ENCODE measurements at places on chromosomes 5 and 9.

DNA sequence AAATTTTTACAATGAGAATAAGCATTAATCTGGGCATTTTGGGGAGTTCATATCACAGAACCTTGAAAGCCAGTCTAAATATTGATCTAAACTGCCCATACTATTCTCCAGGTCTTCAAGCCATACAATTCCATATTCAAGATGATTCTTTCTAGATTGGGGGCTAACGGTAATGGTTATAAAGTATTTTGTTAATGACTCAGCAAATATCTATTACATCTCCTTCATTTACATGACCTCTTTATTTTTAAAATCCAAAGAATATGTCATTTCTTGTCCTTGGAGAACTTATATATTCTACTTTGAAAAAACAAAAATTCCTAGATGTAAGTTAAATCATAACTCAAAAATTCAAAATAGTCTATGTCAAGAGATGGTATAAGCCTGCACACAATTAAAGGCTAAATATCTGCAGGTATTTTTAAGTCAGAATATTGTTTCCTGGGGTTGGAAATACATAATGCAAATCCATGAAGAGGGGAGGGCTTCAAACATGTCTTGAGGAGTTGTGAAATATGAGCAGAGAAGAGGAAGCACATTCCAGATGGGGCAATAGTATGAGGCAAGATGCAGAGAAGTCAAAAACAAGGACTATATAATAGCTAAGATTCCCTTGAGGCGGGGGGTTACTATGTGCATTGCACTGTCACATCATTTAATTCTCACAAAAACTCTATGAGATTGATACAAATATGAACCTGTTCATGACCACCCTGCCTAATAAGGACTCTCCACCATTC is 526.4 kb downstream of the NR2F1-AS1 start:
- no peak for DNase-seq

DNA sequence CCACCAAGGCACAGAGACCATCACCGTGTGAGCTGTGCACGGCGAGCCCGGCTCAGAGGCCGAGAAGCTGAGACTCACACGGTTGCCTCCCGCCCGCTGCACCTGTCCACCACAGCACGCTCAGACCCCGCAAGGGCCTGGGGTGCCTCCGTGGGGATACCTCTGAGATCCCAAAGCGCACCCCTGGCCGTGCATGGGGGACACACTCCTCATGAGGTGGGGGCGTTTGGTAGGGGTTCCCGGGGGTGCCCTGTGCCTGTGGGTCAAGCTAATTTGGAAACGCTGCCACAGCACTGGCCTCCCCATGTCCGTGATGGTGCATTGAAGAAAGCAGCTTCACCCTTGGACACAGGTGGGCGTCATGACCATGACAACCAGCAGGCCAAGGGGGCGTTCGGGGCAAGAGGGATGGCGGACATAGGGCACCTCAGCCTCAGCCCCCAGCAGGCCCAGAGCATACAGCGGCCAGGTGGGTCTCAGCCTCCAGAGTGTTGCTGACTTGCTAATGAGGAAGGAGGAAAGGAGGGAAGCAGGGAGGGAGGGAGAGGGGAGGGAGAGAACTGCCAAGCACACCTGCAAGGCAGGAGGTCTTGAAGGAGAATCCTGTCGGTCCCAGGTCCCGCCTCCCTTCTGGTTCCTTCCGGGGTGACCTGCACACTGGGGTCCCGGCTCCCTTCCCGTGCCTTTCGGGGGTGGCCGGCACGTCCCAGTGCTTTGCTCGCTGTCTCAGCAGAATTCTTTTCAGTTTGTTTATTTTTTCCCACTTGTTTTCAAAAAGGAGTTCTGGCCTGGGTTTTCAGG is 34.7 kb downstream of the GLT6D1 start:
- DNase-seq, result no peak

- peak; percentile 11 for DNase-seq
Measured at GRCh38 chr5:108749128-108749861, 1.6 kb downstream of the FER start.

GRCh38 chr5:52580921-52581320 is 206.8 kb upstream of the ITGA1 start:
- no peak for DNase-seq

GRCh38 chr9:112535811-112536210 is 49.2 kb downstream of the KIAA1958 start:
- DNase-seq, result no peak

DNA sequence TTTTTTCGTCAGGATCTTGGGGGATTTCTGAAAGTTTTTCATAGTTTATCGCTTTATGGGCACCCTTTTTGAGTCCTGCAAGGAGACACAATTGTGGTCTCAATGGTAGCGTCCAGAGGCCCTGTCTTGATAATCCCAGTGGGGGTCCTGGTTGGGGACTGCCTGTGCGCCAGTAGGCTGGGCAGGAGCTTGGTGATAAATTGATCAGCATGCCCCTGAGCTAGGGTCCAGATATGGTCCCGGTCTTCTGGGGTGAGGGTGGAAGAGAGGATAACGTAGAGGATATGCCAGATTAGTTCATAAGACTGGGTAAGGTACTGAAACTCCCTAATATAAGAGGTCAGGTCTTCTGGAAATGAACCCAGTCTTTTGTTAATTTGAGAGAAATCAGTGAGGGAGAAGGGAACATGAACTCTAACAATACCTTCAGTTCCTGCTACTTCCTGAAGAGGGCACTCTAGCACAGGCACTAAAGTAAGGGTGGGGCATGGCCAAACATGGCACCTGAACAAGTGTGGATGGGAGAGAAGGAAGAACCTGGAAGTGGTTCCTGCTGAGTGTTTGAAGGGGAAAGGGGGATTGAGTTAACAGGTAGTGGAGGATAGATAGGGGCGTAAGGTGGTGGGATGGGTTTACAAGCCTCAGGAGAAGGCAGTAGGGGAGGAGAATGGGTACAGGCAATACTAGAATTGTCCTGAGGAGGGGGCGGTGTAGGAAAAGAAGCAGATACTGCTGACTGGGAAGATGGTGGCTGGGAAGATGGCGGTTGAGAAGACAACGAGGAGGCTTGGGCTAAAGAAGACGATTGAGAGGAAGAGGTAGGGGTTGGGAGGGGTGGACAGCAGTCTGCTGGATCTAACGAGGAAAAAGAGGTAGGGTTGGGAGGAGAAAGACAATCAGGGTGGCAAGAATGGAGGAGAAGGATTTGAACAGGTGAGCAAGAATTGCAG is 33.8 kb upstream of the ANXA2R start:
- peak; percentile 61 for DNase-seq

DNA sequence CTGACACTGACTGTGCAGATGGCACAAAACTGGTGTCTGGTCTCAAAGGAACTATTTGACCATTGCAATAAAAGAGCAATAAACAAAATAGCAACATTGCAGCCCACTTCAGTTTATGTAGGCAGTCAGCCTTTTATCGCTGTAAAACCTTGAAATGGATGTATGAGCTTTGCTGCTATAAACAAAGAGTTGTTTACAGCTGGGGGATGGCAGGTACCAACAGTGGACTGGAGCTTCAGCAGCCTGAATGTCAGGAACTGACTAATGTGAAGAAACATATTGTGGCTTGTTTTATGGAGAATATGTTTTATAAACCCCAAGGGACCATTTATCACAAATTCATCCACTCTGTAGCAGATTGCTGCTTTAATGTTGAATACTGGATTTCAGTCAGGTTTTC is 78.0 kb downstream of the PTPRD start:
- no peak for DNase-seq

DNA sequence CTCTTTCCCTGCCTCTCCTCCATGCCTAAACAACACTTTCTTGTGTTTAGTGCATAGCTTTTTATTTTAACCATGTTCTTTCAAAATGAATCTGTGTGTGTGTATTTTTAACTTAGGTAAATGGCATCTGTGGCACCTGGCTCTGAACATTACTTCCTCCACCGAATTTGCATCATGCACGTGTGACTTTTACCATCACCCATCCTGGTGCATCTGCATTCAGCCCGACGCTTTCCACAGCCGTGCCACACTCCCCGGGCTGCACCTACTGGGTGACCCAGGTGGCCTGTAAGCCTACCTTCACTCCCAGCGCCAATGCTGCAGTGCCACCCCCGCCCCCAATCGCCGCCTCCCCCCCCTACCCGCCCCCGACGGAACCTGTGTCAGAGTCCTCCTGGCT is 12.7 kb upstream of the FCN1 start:
- DNase-seq, result peak; percentile 93

- DNase-seq, result no peak
Measured at GRCh38 chr5:134227776-134228175, 1.9 kb upstream of the PPP2CA start.

DNA sequence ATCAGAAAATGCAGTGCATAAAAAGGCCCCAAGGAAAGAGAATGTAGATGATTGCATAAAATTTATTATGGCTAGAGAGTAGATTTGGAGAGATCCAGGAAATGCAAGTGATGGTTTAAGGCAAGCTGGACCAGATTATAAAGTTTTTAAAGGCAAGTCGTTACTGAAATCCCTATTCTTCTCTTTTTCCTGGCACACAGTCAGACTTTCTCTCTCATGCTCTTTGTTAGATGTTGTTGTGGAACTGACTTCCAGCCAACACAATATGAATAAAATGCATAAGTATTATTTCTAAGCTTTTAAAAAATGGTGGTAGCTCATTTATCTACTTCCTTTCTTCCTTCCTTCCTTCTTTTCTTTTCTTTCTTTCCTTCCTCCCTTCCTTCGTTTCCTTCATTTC is 1085.4 kb upstream of the CDH6 start:
- no peak for DNase-seq

DNA sequence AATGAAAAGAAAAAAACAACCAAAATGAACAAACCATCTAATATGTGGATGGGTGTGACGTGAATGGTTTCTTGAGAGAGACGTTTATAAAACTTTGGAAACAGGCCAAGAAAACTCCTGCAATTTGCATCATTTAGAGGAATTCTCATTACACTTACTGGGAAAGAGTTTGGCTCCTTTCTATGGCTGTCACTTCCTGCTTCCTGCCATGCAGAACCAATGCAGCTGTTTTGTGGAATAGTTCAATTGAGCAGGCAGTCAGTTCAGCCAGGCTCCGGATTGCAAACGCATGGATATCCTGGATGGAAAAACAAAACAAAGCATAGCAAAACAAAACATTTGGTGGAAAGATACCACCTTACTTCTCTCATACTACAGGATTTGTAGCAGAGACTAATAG is 36.6 kb downstream of the FAM114A2 start:
- DNase-seq, result no peak

- DNase-seq, result no peak
Measured at GRCh38 chr9:136614372-136614922, 48.3 kb upstream of the EGFL7 start.

GRCh38 chr5:163574472-163575440 is 69.3 kb downstream of the MAT2B start:
- no peak for DNase-seq

DNA sequence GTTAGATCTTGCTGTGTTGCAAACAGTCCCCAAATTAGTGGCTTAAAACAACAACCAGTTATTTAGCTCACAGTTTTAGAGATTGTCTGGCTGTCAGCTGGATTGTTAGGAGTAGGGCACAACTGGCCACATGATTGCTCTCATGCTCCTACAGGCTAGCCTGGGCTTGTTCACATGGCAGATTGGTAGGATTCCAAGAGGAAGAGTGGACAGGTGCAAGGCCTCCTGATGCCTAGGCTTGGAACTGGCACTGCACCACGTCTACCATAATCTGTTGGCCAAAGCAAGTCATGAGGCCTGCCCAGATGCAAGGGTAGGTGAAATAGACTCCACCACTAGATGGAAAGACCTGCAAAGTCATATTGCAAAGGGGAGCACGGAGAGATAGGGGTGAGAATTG is 76.4 kb downstream of the ACER2 start:
- no peak for DNase-seq

- DNase-seq, result no peak
Measured at GRCh38 chr9:110942522-110942921, 95.7 kb downstream of the LPAR1 start.

DNA sequence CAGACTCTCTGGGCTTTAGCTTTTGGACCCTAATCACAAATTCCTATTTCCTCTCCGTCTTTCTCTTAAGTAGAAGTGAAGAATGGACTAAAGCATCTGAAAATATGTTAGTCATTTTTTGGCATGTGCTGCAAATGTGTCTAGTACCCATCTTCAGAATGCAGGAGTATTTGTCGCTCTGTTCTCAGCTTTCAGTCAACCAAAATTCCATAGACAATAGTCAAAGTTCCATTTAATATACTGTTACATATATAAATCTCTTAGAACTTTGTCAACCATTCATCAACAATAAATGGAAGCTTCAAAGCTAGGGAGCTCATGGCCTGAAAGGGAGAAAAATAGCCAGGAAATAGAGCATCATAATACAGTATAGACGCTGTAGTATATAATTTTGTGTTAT is 509.4 kb downstream of the BNC2 start:
- DNase-seq, result no peak

- no peak for DNase-seq
Measured at GRCh38 chr9:137694236-137694959, 75.6 kb downstream of the EHMT1 start.

DNA sequence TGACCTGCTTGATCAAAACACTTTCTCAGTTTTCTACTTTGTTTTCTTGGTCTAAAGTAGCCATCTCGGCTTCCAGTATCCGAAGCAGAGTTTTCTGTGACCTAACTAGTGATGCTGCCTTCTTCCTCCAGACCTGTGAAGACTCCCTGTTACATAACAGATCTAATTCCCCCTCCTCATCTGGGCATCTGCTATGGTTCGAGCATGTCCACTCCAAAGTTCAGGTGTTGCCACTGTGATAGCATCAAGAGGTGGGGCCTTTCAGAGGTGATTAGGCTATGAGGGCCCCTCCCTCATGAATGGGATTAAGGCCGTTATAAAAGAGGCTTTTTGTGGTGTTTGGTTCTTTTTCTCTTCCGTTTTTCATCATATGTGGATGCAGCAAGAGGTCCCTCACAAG is 20.3 kb downstream of the TTC23L start:
- DNase-seq, result no peak

GRCh38 chr5:112390327-112390726 is 28.8 kb downstream of the EPB41L4A start:
- no peak for DNase-seq

DNA sequence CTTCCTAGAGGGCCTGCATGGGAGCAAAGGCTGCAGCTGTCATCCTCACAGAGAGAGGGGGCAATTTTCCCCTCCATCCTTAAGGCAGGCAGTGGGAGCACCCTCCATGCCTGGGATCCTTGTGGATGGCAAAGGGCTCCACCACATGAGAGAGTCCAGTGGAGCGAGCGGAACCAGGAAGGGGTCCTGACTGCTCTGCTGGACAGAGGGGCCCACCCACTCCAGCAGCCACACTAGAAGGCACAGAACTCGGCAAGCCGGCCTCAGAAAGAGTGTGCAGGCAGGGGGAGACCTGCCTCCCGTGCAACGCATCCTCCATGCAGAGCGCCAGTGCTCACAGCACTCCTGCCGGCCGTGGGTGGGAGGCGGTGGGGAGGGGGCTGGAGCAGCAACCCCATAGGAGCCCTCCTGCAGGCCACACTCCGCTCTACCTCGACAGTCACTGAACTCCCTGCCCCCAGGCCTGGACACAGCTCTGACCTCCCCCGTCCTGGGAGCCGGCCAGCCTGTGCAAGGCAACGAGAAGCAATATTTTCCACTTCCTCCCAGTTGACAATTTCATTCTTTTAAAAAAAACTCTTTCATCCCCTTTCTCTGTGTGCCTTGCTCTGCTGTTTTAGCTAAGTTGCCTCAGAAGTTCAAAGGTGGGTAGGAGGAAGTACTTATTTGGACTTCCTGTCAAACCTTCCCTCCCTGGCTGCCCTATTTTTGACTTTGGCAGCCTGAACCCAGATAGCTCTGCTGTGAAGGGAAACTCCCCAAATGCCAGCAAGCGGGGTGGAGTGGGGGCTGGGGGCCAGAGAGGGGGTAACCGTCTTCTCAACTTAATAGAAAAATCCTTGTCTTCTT is 5.3 kb upstream of the LCP2 start:
- peak; percentile 83 for DNase-seq
